ENCODE measurements at places on chromosomes 7 and 10.

DNA sequence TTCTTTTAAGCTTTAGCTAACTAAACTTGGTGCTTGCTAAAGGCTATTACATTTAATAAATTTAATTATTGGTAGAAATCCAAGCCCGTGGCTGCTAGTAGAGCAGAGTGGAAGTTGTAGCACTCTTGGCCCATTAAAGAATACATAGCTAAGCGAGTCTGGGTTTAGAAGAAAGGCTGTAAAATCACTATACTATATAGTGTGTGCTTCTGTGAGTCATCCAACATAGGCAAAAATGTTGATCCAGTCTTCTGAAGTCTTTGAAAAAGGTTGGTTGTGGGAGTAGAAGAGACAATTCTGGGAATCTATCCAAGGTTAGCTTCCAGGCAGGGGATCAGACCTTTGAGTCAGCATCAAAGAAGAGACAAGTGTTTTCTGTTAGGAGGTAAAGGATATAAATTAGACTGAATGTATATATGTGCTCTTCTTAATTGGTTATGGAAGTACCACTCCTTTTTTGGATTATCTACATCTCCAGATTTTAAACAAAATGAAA, 664.2 kb downstream of the NXPH1 start:
- DNase-seq = no peak

GRCh38 chr7:13551503-13551902, 438.0 kb downstream of the ETV1 start:
- DNase-seq = no peak

GRCh38 chr10:104300736-104301292, 31.8 kb downstream of the GSTO2 start:
- DNase-seq = no peak

- no peak for DNase-seq
Measured at GRCh38 chr7:155466814-155467733, 9.1 kb downstream of the EN2 start.

GRCh38 chr7:29748286-29749099, 57.8 kb upstream of the WIPF3 start:
- DNase-seq = no peak

GRCh38 chr10:83012866-83013265, 1126.4 kb upstream of the GHITM start:
- no peak for DNase-seq

DNA sequence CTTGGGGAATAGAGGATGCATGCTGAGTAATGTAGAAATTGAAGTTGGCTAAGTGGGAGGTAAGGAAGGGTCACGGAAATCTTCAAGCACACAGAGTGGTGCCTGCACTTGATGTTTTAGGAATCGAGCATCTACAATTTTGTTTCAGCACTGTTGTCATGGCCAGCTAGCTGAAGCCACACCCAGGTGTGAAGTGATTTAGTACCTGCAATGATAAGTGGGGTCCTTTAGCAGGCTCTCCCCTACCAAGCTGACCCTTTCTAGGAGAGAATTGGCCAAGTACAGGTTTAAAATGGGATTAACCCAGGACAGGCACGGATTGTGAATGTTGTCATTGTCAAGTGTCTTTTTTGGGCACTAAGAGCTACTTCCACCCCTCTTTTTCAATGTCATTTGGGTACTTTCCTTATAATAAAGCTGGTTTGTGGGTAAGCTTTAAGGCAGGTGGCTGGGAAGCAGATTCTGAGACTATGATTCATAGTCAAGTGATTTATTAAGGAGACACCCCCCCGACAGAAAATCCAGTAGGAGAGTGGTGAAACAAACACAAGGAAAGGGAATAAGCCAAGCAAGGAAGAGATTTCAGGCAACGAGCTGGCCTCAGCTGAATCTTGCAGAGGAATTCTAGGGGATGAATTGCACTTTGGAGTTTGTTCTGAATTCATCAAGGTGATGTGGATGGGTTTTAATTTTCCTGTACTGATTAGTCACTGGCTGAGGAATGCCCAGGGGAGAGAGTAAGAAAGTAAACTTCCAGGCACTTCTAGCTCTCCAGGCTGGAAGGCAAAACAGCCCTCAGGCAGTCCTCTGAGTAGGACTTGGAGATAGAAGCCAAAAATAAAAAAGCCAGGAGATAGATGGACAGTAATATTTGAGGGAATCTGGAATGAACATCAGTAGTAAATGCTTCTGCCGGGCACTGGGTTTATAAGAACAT, 1128.4 kb downstream of the SORCS3 start:
- DNase-seq = no peak

GRCh38 chr10:70500812-70501301, 22.3 kb downstream of the PALD1 start:
- no peak for DNase-seq

DNA sequence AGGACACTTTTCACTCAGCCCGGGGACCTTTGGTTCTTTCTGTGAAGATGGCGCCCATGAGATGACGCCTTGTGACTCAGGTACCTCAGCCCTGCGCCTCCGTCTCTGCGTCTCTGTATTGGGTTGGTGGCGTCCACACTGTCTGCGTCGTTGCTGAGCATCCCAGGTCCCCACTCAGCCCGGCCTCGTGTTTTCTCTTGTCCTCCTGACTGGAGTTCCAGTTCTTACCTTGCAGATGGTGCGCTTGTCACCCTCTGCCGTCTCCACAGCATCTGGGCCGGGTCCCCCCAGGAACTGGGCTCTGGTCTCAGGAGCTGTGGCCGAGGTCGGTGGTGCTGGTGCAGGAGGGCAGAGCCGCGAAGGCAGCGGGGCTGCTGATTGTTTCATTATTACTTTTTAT, 150.4 kb downstream of the WDR37 start:
- DNase-seq = no peak

- no peak for DNase-seq
Measured at GRCh38 chr10:66931949-66932343, 6.1 kb downstream of the LRRTM3 start.

GRCh38 chr7:131513245-131514061, 43.0 kb downstream of the PODXL start:
- peak; percentile 87 for DNase-seq

- no peak for DNase-seq
Measured at GRCh38 chr10:88848499-88848898, 3.1 kb downstream of the ANKRD22 start.

- DNase-seq = no peak
Measured at GRCh38 chr7:94394109-94394436, 622 bp upstream of the COL1A2 start.
